ENCODE measurements at places on chromosomes 3 and 15. TPM values are rescaled to one million over a fixed set of nuclear protein-coding genes. Genes with fewer than 3 reads are reported as not detected.

PTX3 gene
- total RNA-seq, result 12.7 TPM

TNFAIP8L3 gene
- 0.48 TPM for total RNA-seq

LMAN1L gene
- not detected for total RNA-seq

- DNase-seq, result no peak
These were observed 12.7 kb downstream of the TICRR start for GRCh38 chr15:89587955-89588354.

All from RPMI7951 (cell line).